ENCODE measurements at places on chromosomes 7 and 10. TPM values are rescaled to one million over a fixed set of nuclear protein-coding genes. Genes with fewer than 3 reads are reported as not detected.

GRCh38 chr7:30253796-30254165 lies 30.6 kb upstream of the ZNRF2 start:
- no peak for DNase-seq

- no peak for DNase-seq
These were observed 19.1 kb upstream of the DNAAF5 start for GRCh38 chr7:707296-708000.

Gene PTPRZ1
- 0.98 TPM for total RNA-seq

Gene NUTM2E
- total RNA-seq, result 0.16 TPM

GRCh38 chr7:132590162-132590561 lies 13.9 kb upstream of the PLXNA4 start:
- DNase-seq, result no peak

DNA sequence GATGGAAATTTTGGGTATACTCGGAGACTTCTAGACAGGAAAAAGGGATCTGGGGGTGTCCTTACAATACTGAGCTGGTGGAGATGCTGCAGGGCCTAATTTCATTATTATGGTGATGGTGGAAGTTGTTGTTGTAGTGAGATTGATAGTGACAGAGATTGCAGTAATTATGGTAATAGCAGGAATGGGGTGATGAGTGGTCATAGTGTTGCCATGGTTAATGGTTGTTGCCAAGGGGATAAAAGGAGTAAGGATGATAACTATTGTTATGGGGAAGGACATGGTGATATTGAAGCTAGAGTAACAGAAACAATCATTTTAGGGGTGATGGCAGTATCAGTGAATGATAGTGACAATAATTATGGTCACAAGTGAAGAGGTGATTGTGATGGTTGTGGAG lies 27.1 kb upstream of the LBX1 start:
- no peak for DNase-seq

DNA sequence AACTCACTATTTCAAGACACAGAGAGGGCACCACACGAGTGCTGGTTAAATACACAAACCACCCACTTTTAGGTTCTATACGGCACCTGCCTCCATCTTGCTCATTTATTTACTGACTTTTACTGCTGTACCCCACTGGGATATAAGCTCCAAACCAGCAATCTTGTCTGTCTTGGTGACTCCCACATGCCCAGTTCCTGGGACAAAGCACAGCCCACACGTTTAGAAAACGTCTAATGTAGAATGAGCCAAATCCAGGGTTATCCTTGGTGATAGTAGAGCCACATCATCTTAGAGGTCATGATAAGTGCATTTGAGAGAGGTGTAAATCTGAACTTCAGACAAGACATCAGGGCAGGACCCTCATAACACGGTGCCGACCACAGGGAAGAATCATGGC lies 73.5 kb downstream of the NUDCD3 start:
- no peak for DNase-seq

Gene PRKCQ
- total RNA-seq, result 17.5 TPM

Gene CCDC172
- total RNA-seq, result not detected

DNA sequence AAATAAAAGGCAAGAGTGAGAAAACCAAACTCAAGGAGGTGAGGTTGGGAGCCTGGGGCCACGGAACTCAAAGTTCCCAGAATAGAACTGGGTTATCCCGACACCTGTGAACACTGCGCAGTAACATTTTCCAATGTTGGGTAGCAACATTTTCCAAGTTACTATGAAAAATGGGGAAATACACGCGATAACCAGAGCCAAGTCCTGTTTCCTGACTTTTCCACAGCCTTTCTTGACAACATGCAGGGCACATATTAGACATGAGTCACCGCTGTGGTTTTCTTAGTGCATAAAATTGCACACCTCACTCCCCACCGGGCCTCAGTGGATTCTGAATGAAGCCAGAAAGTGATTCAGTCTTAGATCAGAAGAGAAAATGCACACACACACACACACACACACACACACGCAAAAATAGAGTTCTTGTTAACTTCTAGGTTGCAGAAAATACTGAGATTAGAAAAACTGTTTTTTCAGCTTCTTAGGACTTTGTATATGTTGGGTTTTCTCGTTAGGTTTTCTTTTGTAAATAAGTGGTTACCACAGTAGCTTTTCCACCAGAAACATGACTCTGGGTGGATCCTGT lies 70.0 kb downstream of the CAMK1D start:
- no peak for DNase-seq

GRCh38 chr10:51340366-51340765 lies 266.1 kb downstream of the PRKG1 start:
- DNase-seq, result no peak

- no peak for DNase-seq
These were observed 33.5 kb downstream of the REEP3 start for GRCh38 chr10:63554657-63555056.

DNA sequence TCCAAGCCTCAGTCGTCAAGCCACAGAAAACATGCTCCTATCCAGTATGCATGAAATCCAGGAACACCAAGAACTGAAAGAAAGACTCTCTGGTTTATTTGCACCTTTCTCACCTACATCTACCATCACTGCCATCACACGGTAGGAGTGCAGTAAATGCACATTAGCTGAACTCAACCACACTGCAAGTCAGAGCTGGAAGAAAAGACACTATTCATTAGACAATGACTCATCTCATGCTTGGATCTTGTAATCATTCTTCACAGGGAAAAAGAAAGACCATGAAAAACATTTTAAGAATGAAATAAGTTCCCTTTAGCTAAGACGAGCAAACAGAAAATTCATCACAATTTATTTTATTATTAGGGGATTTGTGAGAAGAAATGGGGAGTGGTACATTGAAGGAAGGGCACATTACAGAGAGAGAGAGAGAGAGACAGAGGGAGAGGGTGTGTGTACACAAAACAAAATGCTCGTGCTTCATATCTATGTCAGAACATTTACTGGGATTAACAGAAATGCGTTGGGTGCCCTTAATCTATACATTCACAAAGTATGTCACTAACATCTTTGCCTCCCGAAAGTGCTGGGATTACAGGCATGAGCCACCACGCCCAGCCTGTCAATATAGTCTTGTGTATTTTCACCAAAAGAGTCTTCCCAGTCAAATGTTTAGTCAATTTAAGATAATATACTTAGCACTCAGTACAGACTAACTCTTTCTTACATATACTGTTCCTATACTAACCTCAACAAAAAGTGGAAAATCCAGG lies 324.9 kb downstream of the PARD3 start:
- no peak for DNase-seq

DNA sequence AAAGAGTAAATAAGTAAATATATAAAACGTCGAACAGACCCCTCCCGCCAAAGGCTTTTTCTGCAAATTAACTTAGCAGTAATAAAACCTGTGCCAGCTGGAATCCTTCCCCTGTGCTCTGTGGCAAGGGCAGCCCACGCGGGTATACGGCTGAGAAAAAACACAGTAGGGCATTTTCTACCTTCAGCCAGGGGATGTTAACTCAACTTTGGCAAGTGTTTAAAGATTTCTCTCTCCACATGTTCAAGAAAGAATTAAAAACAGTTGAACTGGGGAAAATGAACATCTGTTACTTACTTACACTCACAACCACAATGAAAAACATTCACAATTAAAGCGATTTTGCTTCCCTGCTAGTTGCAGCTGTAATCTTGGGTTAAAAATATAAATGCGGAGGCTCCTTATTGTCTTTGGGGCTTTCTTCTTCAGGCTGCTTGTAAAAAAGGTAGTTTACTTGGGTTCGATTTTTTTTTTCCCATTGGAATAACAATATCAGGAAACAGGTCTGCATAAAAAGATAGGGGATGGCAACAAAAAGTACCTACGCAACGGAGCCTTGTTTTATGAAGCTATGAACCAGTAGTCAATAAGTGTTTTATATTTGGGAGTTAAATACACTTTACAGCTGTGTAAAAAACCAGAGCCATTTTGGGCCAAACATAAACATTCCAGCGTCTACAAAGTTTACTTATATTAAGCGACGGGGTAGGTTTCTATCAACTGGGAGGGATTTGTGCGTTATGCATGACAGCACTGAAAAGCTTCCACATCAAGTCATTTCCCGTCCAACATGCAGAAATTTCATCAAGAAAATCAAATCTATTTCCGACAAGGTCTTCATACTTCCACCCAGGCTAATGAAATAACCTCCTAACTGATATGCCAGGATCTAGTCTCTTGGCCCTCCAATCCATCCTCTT lies 132.7 kb downstream of the TAX1BP1 start:
- DNase-seq, result no peak

GRCh38 chr10:119872860-119873681 lies 428 bp upstream of the MCMBP start:
- DNase-seq, result peak; percentile 93

- DNase-seq, result no peak
These were observed 435.0 kb downstream of the POM121L12 start for GRCh38 chr7:53470336-53470970.

DNA sequence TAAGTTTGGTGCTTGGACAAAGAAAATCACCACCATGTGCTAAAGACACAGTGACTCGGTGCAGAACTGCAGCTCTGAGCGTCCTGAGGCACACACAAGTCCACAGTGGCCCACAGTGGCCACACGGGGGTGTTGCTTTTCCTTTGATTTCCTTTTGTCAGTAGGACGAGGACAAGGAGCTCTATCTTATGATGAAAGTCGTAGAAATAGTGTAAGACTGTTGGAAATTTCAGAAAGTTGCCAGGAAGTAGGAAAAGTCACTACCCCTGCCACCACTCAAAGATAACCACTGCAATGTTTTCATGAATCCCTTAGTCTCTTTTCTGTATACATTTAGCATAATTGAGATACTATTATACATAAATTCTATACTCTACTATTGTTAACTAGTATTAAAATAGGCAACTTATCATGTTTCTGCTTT lies 146.0 kb downstream of the TNS3 start:
- peak; percentile 72 for DNase-seq

- no peak for DNase-seq
These were observed 5.2 kb downstream of the ANTXRL start for GRCh38 chr10:46291817-46292572.

Gene ABCC2
- 2.3 TPM for total RNA-seq

- no peak for DNase-seq
These were observed 661.1 kb upstream of the ANKRD30A start for GRCh38 chr10:36464291-36464690.

Gene SEMA3E
- total RNA-seq, result 1.1 TPM

GRCh38 chr7:24475166-24475961 lies 97.9 kb upstream of the PALS2 start:
- no peak for DNase-seq

Gene GIMAP6
- total RNA-seq, result 48.7 TPM

GRCh38 chr10:114779803-114780576 lies 41.6 kb upstream of the FHIP2A start:
- peak; percentile 10 for DNase-seq

Gene TRIM50
- 0.19 TPM for total RNA-seq
